ENCODE measurements at places on chromosomes 3 and 15.

DNA sequence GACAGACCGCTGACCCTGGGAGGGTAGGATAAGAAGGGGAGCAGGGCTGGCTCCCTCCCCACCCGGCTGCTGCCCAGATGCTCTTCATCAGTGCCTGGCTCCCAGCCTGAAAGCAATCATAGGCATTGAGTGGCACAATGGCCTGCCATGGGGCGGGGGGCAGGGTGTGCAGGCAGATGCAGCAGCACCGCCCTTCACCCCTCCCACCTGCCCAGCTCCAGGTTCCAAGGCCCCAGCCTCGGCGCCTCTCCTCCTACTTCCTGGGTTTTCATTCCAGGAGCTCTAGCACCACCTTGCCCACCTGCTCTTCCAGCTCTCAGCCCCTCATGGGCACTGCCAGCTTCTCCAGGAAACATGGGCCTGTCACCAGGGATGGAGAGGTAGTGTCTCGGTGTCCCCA, 101.7 kb downstream of the MEGF11 start:
- no peak for DNase-seq

DNA sequence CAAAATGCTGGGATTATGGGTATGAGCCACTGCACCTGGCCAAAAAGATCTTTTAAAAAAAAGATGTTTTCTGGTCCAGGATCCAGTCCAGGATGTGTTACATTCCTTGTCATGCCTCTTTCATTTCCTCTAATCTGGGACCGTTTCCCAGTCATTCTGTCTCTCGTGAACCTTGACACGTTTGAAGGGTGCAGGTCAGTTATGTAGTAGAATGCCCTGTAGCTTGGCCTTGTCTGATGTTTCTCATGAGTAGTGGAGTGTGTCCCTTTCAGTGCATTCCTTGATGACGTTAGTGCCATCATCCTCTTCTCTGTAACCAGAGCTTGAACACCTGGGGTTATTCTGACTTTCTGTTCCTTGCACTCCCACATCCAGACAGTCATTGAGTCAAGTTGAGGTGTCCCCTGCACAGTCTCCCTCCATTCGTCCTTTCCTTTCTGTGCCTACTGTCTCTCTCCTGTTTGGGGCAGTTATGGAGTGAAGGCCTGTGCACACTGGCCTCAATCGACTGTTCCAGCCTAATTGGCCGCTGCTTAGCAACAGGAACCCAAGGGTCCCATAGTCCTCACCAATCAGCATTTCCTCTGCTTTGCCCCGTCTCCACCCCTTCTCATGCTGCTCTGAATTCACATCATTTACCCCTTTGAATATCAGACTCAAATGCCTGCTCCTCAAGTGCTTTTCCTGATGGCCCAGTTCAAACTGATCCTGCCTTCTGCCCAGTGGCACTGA, 5.5 kb downstream of the FAM81A start:
- no peak for DNase-seq

DNA sequence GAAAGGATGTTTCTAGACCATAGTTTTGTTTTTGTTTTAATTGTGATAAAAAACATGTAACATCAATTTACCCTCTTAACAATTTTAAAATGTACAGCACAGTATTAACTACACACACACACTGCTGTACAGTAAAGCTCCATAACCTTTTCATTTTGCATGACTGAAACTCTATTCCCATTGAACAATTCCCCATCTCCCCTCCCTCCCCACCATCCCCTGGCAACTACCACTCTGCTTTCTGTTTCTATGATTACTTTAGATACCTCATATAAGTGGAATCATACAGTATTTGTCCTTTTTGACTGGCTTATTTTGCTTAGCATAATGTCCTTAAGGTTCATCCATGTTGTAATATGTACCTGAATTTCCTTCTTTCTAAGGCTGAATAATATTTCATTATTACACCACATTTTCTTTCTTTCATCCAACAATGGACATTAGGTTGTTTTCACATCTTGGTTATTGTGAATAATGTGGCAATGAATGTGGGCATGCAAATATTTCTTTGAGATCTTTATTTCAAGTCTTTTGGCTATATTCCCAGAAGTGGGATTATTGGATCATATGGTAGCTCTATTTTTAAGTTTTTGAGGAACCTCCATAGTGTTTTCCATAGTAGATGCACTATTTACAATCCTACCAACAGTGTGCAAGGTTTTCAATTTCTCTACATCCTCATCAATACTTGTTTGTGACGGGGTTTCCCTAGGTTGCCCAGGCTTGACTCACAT, 10.7 kb downstream of the CHST14 start:
- no peak for DNase-seq

DNA sequence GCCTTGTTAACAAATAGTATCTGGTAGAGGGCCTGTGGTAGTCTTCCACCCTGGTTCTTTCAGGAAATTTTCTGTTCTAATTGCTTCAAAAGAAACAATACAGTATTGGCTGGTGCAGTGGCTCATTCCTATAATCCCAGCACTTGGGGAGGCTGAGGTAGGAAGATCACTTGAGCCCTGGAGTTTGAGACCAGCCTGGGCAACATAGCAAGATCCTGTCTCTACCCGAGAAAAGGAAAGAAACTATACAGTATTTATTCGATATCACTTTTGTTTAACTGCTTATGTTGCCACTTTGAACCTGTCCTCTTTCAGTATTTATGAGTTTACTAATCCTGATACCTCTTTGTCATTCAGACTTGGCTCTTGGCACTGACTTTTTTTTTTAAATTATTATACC, 4.5 kb downstream of the MKRN2 start:
- DNase-seq: no peak

DNA sequence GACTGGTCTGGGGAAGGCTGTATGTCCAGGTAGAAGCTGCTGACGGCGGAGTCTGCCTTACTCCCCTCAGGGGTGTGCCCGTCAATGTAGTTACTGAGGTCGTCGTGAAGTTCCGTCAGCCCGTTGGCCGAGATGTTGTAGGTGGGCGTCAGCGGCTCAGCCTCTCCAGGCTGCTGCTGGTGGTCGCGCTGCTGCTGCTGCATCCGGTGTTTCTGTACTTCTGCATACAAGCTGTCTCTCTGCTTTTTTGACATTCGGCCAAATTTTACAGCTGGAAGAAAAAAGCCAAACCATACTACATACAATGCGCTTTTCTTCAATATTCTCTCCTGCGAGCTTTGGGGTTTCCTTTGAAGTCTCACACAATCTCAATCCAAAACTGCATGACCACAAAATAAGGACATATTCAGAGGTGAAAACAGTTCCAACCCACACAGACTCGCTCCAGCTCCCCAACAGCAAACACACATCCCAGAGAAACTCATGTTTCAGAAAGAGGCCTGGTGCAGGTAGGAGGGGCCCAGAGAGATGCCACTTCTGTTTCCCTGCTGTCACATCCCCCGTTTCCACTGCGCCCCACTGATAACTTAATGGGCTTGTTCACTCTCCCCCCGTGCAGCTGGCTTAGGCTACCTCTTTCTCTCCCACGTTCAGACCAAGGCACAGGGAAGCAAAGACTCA, 32.5 kb upstream of the ICE2 start:
- no peak for DNase-seq

DNA sequence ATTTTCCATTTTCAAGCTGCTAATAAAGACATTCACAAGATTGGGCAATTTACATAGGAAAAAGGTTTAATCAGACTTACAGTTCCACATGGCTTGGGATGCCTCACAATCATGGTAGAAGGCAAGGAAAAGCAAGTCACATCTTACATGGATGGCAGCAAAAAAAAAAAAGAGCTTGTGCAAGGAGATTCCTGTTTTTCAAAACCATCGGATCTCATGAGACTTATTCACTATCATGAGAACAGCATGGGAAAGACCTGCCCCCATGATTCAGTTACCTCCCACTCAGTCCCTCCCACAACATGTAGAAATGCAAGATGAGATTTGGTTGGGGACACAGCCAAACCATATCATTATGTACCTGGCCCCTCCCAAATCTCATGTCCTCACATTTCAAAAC, 202.0 kb downstream of the FNDC3B start:
- DNase-seq: no peak

DNA sequence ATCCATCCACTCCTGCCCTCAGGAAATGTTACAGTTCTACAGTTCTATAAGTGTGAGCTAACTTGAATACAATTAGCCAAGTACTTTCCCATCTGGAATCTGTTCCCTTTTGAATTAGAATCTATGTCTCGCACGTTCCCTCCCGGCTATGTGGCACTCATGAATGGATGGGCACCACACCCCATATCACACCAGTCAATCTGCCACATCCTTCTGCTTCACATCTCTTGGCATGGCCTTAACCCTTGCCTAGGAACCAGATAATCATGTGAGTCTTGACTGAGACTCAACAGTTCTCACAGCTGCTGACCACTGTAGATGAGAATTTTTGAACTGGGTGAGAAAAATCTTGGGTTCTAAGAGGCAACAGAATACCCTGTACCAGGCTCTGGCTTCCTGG, 180.2 kb downstream of the TNIK start:
- no peak for DNase-seq

- DNase-seq: no peak
These were observed 150.0 kb downstream of the NFKBIZ start for GRCh38 chr3:101999177-101999779.

DNA sequence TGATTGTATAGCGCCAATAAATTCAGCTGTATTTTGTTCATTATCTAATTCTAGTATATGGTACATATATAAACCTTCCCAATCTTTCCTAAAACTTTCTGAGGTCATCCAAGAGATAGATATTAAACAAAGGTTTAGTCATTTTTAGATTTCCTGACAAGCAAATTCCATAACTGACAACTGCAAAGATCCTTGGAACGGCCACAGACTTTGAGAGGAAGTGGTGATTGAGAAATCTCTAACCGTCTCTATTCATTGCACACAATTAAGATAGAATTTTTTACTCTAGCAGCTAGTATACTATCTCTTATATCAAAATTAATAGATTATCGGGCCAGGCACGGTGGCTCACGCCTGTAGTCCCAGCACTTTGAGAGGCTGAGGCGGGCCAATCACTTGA, 4.7 kb downstream of the CSNK1G1 start:
- no peak for DNase-seq

All from activated gamma-delta T cell treated with anti-CD3 and anti-CD28 coated beads, Interleukin-2, amount 50 U/mL, for 16 hours (primary cell).